Caki2 (cell line): ENCODE measurements at places on chromosomes 13 and 19.

- no peak for DNase-seq
Measured at GRCh38 chr19:7861619-7862412, 12.4 kb downstream of the PRR36 start.

- no peak for DNase-seq
Measured at GRCh38 chr19:42089191-42089750, 13.3 kb downstream of the ZNF574 start.

GRCh38 chr19:2208975-2209374 lies 27.2 kb downstream of the PLEKHJ1 start:
- DNase-seq, result no peak

DNA sequence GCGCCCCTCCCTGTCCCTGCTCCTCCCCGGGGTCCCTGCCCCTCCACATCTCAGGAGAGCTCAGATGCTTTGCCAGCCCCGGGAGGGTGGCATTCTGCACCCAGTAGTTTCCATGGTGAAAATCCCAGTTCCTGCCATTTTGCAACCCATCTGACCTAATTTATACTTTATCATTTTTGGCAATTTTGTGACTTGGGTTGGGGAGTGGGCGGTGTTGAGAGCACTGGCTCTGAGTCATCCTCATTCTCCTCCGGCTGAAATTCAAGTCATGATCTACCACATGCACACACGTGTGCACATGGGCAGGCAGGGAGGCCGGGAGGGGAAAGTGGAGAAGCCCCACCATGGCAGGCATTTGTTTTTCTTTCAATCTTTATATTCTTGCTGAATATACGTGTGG lies 208.6 kb downstream of the URI1 start:
- DNase-seq, result no peak

- no peak for DNase-seq
Measured at GRCh38 chr19:14019100-14019499, 8.8 kb upstream of the RLN3 start.

GRCh38 chr19:18685597-18686190 lies 2.2 kb downstream of the CRTC1 start:
- DNase-seq, result no peak

GRCh38 chr19:46320559-46320958 lies 23.7 kb downstream of the HIF3A start:
- DNase-seq, result no peak

DNA sequence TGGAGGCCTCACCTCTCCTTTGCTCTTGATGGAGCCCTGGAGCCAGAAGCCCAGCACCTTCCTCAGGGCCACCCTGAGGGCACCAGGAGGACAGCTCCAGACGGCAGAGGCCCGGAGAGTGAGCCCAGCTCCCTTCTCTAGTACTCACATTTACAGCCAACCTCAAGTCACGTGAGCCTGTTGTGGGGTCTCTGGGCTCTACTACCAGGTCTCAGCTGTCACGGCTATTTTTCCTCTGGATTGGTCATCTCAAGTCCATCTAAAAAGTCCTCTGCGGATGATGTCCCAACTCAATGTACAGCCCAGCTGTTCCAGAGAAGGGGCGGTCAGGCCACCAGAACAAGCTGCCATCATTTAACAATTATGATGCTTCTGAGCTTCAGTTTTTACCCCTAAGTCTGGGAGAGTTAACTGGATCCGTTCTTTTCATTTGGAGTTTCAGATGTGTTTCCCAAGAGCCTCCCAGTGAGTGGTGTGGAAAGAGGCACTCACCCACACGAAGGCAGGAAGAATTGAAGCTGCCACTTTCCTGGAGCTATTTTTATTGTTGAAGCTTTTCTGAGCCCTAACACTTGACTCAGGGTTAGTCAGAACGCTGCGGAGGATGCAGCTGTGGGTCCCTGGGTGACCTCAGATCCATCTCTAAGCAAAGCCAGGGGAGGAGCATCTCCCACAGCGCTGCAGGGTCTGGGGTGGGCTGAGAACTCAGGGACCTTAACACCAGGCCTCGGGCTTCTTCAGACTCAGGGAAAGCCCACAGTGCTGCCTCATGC lies 143.5 kb upstream of the UBL3 start:
- no peak for DNase-seq

DNA sequence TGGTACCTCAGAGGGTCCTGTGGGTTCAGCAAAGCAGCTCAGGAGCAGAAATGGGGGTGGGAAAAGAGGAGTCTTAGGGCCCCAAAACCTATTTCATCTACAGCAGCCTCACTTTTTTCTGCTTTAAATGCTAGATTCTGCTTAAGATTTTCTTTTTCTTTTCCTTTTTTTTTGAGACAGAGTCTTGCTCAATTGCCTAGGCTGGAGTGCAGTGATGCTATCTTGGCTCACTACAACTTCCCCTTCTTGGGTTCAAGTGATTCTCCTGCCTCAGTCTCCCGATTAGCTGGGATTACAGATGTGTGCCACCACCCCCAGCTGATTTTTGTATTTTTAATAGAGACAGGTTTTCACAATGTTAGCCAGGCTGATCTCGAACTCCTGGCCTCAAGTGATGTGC lies 30.7 kb upstream of the WDFY2 start:
- DNase-seq, result no peak

GRCh38 chr19:13588957-13589833 lies 82.9 kb upstream of the CACNA1A start:
- DNase-seq, result peak; percentile 62

GRCh38 chr13:97124915-97125809 lies 97.0 kb upstream of the MBNL2 start:
- DNase-seq, result no peak
